NCI-H774 (cell line): ENCODE measurements at places on chromosomes 3 and 15.

DNA sequence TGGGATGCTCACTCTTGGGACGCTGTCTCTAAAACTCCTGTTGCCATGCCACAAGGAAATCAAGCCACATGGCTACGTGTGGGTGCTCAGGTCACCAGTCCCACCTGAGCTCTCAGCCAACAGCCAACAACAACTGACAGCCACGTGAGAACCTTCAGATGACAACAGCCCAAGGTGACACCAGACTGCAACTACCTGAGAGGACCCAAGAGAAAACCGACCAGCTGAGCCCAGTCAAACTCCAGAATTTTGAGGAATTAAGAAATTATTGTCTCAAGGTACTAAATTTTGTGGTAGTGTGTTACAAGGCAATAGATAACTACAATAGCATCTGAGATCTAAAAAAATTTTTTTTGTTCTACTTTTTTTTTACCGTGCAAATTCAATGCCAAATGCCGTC lies 75.2 kb downstream of the ITGA11 start:
- no peak for DNase-seq

GRCh38 chr3:110301781-110302180 lies 769.8 kb upstream of the NECTIN3 start:
- no peak for DNase-seq

GRCh38 chr15:75721480-75721922 lies 8.9 kb upstream of the CSPG4 start:
- no peak for DNase-seq

DNA sequence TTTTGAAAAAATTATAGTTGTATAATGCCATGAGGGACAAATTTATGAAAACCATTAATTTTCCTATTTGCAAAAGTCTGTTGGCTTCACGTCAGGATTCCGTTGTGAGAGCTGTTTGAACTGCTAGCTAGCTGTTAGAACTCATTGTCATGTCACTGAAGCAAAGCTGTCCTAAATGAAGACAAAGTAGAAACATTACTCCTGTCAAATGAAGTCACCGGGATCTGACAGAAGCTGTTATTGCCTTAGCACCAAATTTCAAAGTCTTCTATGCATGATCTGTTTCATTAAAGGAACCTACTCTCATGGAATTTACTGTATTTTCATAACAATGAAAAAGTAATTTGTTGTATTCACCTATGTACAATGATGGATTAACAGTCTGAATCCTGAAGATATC lies 479.8 kb downstream of the PLOD2 start:
- no peak for DNase-seq

DNA sequence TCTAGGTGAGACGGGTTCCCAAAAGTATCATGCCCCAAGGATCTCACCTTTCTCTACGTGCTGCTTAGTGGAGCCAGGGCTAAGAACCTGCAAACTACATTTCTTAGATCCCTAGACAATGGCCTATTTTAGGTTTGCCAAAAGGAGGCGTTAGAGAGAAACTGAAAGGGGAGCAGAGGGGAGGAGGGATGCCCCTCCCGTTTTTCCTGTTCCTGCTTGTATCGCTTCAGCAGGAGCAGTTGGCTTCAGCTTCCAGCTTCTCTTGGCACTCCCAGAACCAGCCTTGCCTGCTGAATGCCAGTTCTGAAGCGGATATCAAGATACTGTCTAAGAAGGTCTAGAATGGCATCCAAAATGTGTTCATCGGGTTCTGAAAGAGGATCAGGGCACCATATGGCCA lies 58.4 kb upstream of the ABHD17C start:
- DNase-seq: no peak

- DNase-seq: peak; percentile 10
Measured at GRCh38 chr3:74200952-74201351, 413.5 kb downstream of the CNTN3 start.

DNA sequence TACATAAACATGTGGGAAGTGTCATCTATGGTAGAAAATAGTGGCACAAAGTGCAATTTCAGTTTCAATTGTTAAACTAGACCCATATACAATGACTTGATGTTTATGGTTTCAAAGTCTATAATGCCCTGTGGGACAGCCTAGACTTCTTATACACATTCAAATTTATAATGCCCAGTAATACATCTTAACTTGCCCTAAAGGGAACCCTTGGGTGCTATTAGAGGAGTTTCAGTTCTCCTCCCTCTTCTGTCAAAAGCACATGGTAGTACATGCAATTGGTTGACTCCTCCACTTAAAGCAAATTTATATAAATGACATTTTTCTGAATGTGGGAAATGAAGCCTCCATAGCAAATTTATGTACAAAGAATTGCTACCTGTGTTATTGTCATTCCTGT lies 30.2 kb upstream of the OR5K4 start:
- no peak for DNase-seq

DNA sequence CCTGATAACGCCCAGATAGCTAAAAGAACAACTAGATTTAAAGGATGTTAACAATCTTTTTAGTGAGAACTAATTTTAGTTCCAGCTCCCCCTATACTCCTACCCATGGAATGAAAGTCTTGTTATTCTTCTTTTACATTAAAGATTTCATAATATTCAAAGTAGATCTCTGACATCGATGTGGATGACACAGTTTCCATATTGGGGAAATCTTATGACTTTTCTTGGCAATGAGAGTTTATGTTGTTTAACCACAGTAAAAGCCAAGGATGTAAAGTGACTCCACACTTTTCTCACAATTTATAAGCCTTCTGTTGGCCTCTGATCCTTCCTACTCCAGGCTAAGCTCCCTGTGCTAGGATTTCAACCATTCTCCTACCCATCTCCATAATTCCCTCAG lies 332.6 kb upstream of the KCNMB2 start:
- no peak for DNase-seq

- DNase-seq: no peak
Measured at GRCh38 chr3:171055336-171056178, 29.0 kb upstream of the SLC2A2 start.

- DNase-seq: peak; percentile 41
Measured at GRCh38 chr3:8767667-8768363, 1.6 kb downstream of the OXTR start.

DNA sequence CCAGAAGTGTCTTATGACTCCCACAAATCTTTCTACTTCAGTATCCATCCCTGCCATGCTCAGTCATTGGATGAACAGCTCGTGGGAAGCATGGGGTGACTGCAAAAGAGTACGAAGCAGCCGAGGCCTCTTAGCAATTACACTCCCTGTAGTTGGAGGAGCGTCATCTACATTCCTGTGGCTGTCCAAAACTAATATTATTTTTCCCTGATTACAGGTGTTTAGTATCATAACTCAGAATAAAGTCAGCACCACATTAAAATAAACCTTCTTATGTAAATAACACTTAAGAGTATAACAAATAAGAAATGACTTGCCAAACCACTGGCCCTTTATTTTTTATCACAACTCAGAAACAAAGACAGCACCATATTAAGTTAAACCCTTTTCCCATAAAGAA lies 141.5 kb downstream of the PLOD2 start:
- DNase-seq: no peak

- no peak for DNase-seq
Measured at GRCh38 chr3:111627092-111627491, 31.9 kb upstream of the ZBED2 start.

DNA sequence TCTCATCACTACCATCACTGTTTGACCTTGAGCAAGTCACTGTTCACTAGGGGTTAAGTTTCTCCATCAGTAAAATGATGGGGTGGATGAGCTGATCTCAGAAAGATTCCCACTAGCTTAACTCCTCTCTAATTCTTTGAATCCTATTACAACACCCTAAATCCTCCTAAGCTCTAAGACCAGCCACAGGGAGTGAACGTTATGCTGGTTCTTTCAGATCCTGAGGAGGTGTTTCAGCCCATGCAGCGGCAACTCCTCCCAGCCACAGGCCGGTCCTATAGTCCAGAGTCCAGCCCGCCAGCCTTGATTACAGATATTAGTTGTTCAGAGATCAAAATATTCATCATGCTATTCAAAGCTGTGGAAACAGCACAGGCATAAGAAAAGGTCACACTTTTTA lies 15.1 kb downstream of the MB21D2 start:
- DNase-seq: no peak

- DNase-seq: no peak
Measured at GRCh38 chr3:151393146-151393830, 8.7 kb upstream of the P2RY12 start.

GRCh38 chr3:190058521-190059241 lies 62.0 kb downstream of the P3H2 start:
- DNase-seq: no peak

GRCh38 chr15:66685638-66686150 lies 16.3 kb upstream of the SMAD6 start:
- no peak for DNase-seq

DNA sequence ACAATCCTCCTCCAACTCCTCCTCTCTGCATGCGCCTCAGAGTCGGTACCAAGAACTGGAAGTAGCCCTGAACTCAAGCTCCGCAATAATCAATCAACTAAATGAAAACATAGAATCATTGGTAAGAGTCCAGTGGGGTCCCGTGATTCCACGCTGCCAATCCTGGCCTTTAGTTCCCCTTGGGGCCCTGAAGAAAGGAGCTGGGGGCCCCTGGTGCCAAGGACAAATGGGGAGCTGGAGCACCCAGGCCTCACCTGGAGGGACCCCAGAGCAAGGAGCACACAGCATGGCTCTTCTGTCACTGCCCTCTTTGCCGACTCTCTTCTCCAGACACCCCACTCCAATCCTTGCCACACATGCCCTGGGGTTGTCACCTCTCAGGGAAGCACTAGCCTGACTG lies 80.3 kb downstream of the ADAMTS7 start:
- DNase-seq: no peak
